ENCODE measurements at places on chromosomes 16 and 17. TPM values are rescaled to one million over a fixed set of nuclear protein-coding genes. Genes with fewer than 3 reads are reported as not detected.

GRCh38 chr17:16298140-16298662 is 55.1 kb downstream of the CENPV start:
- no peak for DNase-seq

DNA sequence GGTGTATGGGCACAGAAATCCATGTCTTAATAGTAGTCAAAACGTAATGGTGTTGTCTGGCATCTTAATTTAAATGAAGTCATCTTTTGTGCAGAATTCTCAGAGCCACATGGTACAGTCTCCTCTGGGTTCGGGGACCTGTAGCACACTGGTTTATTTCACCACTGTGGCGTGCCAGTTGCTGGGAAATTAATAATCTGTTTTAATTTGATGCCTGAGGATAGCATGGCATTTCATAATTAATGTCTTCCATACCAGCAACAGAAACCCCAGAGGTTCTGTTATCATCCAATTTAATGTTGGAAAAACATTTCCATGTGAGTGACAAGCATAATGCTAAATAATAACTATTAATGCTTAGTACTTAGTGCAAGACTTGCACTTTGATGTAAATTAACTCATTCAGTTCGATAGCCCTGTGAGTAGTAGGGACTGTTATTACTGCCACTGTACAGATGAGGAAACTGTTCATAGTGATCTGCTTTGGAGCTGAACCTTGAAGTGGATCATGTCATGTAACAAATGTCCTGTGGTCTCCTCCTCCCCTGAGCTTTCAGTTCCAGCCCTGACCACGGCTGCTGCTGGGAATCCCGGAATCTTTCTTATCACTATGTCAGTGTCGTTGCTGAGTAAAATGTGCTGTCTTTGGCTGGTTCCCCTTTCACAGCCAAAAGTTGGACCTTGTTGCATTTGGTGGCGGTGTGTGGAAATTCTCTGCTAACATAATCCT is 51.2 kb downstream of the SNX29 start:
- DNase-seq = no peak

GRCh38 chr16:89096768-89097391 is 3.2 kb downstream of the ACSF3 start:
- no peak for DNase-seq

CDH8 gene
- not detected for total RNA-seq

DNA sequence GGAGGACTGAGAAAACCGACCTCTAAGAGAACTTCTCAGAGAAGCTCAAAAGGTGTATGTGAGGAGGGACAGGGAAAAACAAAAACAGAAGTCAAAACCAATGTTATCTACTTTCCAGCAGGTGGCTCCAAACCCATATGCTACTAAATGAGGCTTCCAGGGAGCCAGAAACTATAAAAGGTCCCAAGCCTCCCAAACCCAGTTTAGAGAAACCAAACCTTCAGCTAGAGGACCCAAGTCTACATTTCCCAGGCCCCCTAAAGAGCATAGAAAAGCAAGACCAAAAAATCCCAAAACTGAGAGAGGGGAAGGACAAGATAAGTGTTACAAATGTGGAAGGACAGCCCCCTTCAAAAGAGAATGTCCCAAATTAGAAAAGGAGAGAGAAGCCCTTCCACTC is 3.7 kb downstream of the HPR start:
- DNase-seq = no peak

DNA sequence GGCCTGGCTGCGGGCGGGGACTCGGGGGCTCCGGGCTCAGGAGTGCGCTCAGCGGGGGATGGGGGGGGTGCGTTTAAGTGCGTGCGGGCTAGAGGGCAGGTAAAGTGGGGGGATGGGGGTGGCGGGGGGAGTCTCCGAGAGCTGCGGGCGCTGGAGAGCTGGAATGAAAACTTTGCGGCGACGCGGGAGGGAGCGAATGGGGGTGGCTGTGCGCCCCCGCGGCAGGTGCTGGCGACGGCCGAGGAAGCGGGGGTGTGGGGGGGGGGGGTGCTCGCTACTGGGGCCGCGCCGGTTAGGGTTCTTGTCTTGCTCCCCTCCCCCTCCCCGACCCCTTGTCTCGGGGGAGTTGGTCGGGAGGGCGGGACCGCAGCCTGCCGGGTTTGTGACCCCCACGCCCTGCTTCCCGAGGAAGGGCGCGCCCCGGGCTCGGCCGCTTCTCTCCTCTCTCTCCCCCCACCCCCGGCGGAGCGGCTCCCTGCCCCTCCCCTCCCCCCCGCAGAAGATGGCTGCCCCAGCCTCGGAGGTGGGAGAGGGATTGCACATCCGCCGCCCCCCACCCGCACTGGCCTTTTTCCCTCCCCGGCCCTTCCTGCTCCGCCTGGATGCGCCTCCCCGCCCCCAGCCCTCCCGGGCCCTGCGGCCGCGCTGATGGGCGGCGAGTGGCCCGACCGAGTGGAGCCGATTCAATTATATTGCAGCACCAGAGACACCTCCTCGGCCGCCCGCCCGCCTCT is 649 bp downstream of the GSE1 start:
- DNase-seq = peak; percentile 47

DNA sequence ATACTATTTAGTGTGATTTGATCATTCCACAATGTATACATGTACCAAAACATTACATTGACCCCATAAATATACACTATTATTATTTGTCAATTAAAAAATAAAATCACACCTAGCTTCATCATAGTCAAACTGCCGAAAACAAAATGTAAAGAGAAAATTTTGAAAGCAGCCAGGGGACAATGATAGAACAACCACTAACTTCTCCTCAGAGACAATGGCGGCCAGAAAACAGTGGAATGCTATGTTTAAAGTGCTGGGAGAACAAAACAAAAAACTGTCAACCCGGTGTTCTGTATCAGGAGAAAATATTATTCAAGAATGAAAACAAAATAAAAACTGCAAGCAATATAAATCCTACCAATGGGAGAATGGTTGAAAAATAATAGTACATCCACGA is 63.2 kb downstream of the METRNL start:
- no peak for DNase-seq

TLE7 gene
- total RNA-seq = not detected

DNA sequence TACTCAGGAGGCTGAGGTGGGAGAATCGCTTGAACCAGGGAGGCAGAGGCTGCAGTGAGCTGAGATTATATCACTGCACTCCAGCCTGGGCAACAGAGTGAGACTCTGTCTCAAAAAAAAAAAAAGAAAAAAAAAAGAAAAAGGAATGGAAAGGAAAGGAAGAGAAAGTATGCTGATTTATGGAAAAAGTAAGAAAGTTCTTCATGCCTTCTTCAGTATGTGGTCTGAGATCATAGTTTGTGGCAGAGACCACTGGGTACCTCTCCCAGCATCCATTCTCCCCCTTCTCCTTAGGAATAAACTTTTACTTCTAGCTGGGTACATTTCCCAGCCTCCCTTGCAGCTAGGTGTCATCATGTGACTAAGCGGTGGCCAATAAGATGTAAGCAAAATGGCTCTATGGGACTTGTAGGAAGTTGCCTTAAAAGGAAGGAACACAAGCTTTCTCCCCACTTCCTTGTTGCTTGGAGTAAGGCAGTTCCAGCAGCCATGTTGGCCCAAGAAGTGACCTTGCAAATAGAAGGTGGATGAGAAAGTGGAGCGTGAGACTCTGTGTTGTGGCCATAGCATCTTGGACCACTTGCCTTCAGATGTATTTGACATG is 26.1 kb upstream of the XPO6 start:
- DNase-seq = no peak

- no peak for DNase-seq
Observed at GRCh38 chr17:4204710-4205173, 59.0 kb downstream of the ANKFY1 start.

DNA sequence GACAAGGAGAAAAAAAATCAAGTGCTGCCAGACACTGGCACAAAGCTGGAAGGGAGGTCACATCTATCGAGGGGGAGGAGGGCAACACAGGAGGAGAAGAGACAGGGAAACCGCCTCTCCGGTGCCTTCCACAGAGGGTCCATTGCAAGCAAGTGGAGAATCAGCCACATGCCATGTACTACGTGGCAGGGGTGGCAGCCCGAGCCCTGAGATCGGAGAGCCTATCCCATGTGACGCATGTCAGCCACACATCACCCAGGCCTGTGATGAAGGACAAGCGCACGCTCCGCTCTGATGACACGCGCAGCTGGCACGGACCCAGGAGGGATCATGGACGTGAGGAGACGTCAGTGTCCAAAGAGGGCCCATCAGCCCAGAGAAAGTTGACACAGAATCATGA is 30.1 kb downstream of the ADCY9 start:
- DNase-seq = no peak

DNA sequence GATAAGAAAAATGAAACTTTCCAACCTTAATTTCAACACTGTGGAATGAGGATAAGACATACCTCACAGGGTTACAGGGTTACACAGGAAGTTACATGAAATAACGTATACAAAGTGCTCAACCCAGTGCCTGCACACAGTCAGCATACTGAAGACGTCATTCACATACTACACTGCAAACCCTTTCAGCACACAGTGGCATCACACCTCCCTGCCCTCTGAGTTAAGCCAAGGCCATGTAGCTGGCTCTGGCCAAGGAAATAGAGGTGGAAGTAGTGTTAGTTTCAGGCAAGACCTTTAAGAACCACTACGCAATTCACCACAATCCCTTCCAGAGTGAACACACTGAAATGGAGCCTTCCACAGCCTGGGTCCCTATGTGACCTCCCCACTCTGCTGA is 46.6 kb upstream of the GSG1L start:
- DNase-seq = no peak

FBXW10 gene
- 0.15 TPM for total RNA-seq

GRCh38 chr17:13153036-13153435 is 135.2 kb upstream of the ELAC2 start:
- DNase-seq = no peak

- peak; percentile 49 for DNase-seq
Observed at GRCh38 chr16:57185446-57185944, 344 bp downstream of the PSME3IP1 start.

GRCh38 chr17:32481193-32481592 is 5.6 kb upstream of the CDK5R1 start:
- DNase-seq = no peak

ANKRD40CL gene
- not detected for total RNA-seq

GRCh38 chr17:69269131-69269998 is 40.7 kb upstream of the ABCA10 start:
- DNase-seq = no peak

DNA sequence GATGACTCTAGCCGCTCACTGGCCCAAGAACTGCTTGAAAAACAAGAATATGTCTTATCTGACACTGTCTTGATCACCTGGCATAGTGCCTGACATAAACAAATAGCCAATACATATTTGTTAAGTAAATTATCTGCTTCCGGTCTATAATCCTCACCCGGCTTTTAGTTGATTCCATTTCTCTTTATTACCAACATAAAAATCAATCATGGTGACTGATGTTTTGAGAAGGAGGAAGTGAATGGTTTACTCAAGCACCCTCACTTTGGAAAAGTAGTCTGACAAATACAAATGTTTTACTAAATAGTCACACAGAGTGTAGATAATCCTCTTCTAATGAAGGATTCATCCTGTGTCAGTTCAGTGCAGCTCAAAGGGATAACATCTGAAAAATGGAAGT is 47.0 kb downstream of the SKAP1 start:
- DNase-seq = no peak

SLC6A2 gene
- total RNA-seq = not detected

ACE gene
- total RNA-seq = 1.1 TPM

TBX2 gene
- total RNA-seq = 42.3 TPM

ZP2 gene
- not detected for total RNA-seq

CUEDC1 gene
- 14.4 TPM for total RNA-seq

DNA sequence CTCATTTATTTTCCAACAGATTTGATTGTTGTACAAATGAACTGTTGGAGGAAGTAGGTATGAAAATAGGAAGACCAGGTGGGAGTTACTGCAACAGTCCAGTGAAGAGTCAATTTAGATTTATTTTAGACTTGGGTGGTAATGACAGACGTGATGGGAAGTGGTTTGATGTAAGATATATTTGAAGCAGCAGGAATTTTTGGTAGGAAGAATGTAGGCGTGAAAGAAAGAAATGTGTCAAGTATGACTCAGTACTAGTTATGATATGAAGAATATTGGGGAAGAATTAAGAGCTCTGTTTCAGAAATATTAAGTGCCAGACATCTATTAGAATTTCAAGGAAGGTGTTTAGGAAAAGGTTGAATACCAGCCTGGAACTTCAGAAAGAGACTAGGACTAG is 247.9 kb upstream of the AXIN2 start:
- no peak for DNase-seq

DNA sequence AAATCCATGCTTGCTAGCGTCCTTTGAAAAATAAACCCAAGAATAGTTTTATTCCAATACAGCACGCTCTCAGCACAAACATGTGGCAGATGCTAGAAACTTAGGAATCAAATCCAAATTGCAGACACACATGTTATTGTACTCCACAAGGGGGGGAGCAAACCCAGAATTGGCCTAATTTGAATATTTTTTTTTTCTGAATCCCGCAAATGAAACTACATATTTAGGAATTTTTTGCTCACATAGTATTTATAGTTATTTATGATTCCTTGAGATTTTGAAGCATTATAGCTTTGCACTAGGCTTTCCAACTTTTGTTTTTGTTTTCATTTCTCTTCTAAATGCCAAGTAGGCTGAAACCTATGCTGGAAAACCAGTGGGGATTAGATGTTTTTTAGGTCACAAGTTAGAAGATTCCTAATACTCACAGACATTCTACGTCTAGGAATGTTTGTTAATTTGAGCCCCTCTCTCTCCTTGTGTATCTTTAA is 59.3 kb upstream of the CDH11 start:
- DNase-seq = peak; percentile 25

GRCh38 chr17:48621410-48622392 is 4.5 kb downstream of the HOXB9 start:
- DNase-seq = no peak

DNA sequence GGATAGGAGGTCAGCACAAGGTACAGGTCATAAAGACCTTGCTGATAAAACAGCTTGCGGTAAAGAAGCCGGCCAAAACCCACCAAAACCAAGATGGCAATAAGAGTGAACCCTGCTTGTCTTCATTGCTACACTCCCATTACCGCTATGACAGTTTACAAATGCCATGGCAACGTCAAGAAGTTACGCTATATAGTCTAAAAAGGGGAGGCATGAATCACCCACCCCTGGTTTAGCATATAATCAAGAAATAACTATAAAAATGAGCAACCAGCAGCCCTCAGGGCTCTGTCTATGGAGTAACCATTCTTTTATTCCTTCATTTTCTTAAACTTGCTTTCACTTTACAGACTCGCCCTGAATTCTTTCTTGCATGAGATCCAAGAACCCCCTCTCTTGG is 1.0 kb upstream of the HSBP1 start:
- no peak for DNase-seq

- DNase-seq = no peak
Observed at GRCh38 chr16:86011532-86011931, 112.6 kb downstream of the IRF8 start.

NETO2 gene
- 34.6 TPM for total RNA-seq

DNA sequence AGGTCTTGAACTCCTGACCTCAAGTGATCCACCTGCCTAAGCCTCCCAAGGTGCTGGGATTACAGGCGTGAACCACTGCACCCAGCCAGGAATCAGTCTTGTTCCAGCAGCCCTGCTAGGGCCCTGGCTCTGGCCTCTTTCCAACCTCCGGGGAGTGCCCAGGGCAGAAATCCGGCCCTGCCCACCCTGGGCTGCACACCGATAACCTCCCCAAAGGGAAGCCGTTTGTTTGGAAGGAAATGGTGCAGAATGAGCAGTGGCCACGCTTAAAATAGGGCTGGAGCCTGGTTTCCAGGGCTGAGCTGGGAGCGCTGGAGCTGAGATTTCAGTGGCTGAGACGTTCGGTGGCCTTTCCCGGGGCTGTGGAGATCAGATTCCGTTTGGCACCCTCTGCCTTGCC is 17.8 kb upstream of the EMP2 start:
- no peak for DNase-seq

Measured in SJCRH30 (cell line).